HepG2 (cell line): ENCODE measurements at places on chromosomes 7 and 10.

GRCh38 chr10:56035489-56035888 lies 325.6 kb downstream of the ZWINT start:
- no peak for DNase-seq

- DNase-seq = no peak
Measured at GRCh38 chr10:121437596-121437995, 160.6 kb downstream of the FGFR2 start.

GRCh38 chr7:16078076-16078952 lies 343.0 kb downstream of the CRPPA start:
- DNase-seq = peak; percentile 65

DNA sequence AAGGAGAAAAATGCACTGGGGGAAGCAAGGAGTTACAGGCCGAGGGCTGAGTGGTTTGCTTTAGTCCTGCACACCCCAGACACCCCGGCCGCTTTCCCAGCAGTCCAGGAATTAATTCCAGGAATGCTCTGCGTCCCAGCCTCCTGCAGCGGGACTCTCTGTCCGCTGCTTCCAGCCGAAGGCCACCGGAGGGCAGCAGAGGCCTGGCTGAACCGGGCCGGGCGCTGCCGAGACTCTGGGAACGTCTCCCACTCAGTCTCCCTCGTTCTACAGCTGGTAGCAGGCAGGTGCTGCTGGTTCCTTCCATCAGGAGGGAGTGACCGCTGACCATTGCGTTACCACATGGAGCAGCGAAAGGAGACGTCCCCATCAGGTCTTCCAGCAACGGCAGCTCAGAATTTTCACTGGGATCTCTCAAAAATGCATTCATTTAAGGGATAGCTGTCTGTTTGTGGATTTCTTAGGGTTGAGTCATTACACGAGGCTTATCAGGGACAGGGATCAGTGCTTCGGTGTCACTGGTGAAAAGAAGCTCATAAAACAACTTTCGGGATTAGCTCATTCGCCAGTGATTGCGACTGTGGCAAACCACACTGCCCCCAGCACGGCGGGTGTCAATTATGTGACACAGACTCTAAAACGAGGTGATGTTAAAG lies 24.9 kb upstream of the PITRM1 start:
- DNase-seq = peak; percentile 36

GRCh38 chr10:22539579-22540298 lies 174.6 kb downstream of the PIP4K2A start:
- DNase-seq = no peak

- no peak for DNase-seq
Measured at GRCh38 chr10:92081641-92082040, 158.1 kb downstream of the BTAF1 start.

- no peak for DNase-seq
Measured at GRCh38 chr7:129047761-129048160, 7.2 kb downstream of the TNPO3 start.

- DNase-seq = peak; percentile 80
Measured at GRCh38 chr7:65872776-65873581, at the start of gene VKORC1L1. Gene VKORC1L1 (plus strand): TSS chr7:65873074. CDS start chr7:65873372, 298 bp downstream.

DNA sequence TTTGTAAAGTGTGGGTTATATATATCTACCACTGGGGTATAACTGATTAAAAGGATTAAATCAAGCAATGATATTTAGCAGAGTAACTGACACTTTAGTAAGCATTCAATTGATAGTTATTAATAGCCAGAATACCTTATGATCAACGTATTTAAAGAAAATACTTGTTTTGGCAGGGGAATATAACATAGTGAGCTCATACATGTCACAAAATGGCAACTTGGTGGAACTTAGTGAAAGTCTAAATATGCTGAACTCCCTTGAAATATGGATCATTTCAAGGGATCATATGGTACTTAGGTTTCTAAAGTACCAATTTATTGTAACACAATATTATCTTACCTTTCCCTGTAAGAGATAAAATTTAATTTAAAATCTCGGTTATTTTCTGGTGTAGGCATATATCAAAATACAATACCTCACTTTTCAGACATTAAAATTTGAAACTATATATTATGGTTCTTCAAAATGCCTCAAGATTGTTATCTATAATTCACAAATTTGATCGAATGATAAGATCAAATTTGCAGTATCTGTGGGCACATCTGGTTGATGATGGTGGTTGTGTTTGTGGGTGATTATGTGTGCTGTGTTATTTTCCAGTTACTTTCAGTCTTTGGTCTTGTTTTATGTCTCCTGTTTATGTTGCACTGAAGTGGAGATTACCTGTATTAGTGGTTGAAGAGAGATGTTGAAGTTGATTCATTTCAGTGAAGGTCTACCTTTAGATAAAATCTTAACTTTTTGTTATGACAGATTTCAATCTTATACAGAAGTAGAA lies 5.2 kb downstream of the ARL4A start:
- DNase-seq = no peak

- no peak for DNase-seq
Measured at GRCh38 chr7:100728196-100728595, 5.2 kb upstream of the ZAN start.

GRCh38 chr7:92697414-92697813 lies 107.2 kb upstream of the FAM133B start:
- DNase-seq = no peak

GRCh38 chr10:123995461-123996131 lies 97.8 kb downstream of the CHST15 start:
- peak; percentile 49 for DNase-seq

- no peak for DNase-seq
Measured at GRCh38 chr10:96418582-96418981, 59.8 kb upstream of the OPALIN start.

- DNase-seq = peak; percentile 7
Measured at GRCh38 chr7:155356323-155357105, 58.8 kb downstream of the INSIG1 start.

- no peak for DNase-seq
Measured at GRCh38 chr7:29239638-29240037, 45.1 kb downstream of the CHN2 start.

- DNase-seq = no peak
Measured at GRCh38 chr10:96622013-96622787, 35.4 kb upstream of the TM9SF3 start.

GRCh38 chr7:28701731-28702130 lies 256.4 kb downstream of the TRIL start:
- DNase-seq = no peak

DNA sequence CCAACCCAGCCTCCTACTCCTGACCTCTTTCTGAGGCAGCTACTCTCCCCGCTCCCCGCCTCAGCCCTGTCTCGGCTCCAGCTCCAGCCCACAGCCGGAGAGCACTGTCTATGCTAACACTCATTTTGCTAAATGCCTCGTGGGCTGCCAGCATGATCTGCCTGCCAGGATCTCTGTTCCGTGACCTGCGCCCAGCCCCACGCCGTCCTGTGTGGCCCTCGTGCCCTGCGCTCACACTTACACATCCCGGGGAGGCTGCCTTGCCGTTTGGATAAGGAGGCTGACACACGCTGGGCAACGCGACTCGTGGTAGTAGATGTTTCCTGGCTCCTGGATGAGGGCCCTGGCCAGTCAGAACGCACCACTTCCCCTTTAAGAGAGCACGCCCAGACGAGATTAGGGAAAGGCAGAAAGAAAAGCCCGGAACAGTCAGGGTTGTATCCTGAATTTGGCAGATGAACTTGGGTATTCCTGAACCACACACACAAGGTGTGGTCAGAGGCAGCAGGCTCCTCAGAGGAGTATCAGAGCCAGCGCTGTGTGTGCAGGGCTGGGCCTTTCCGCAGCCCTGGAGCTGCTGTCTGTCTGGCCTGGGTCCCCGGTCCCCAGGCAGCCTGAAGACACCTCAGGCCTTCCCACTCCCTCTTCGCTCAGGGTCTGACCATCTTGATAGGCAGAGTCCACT lies 97.7 kb upstream of the EFCAB10 start:
- no peak for DNase-seq

DNA sequence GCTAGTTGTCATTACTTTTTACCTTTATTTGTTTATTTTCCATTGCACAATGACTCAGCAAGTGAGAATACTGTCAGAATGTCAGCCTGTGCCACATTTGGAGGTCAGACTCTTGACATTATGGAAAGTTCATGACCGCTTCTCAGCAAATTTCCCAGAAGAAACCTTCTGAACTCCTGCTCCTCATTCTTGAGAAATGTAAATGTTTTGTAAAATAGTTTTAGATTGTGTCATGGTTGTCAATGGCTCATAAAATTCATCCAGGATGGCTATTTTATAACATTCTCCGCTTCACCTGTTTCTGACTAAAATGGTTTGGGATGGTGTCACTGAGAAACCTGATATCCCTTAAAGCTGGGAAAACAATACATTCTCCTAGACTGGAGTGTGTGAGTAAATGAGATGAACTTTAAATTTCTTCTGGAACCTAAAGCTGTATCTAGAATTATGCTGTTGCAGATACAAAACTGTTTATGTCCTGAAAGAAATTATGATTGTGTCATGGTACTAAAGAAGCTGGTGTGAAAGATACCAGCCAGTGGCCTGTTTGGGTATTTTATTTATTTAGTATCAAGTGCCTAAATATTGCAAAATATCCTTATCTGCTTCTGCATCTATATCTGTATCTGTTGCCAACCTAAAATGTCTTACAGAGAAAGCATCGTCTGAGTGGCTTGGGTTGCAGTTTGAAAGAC lies 671.7 kb downstream of the GATA3 start:
- no peak for DNase-seq

DNA sequence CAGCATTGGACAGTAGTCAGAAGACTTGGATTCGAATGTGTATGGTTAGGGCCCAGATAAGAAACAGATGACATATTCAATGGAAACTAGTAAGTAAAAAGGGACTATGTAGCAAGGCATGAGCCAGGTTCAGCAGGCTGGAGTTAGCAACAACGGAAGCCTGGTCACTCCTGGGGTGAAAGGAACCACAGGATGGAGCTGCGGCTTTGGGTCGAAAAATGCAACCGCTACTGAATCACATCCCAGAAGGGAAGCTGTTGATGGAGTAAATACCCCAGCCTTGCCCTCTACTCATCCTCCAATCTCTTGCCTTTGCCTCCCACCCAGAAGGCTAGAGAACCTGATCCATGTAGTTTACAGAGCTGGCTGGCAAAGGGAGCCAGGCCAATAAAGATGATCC lies 37.5 kb upstream of the EGR2 start:
- no peak for DNase-seq

GRCh38 chr7:50364645-50365044 lies 60.1 kb downstream of the IKZF1 start:
- DNase-seq = no peak

DNA sequence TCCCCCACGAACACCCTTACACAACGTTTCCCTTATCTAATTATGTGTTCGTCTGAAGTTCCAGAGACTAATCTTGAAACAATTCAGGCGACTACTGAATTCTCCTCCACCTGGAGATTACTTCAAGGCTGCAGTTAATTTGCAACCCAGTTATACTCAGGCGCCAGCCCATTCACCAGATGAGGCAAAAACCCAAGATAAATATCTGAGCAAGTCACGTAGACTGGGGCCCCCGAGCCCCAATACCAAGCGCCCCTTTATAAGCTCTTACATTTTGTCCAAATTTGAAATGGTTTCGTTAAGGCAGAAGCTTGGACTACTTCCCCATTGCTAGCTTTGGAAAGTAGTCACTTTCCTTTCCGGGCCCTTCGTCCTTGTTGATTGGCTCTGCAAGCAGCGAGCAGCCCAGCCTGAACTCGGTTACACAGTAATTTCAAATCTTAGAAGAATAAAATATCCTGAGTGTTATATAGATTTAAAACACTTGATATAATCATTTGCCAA lies 1.2 kb downstream of the TPK1 start:
- no peak for DNase-seq

DNA sequence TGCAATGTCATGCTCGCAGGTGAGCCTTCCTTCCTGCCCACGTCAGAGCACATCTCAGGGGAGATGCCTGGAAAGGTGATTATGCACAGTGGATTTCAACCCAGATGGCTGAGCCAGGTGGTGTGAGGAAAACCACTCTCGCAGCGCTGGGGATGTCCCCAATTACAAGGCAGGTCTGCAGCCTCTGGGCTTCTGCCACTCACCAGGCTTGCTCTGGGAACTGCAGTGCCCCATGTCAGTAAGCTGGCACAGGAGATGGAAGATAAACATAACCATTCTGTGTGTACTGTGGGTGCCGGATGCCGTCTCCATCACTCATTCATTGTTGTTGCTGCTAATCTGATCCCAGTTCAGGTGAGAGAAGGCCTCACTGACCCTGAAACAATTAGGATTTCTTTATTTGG lies 222.9 kb upstream of the PITRM1 start:
- no peak for DNase-seq

GRCh38 chr10:3295582-3296151 lies 123.1 kb upstream of the PITRM1 start:
- DNase-seq = no peak

DNA sequence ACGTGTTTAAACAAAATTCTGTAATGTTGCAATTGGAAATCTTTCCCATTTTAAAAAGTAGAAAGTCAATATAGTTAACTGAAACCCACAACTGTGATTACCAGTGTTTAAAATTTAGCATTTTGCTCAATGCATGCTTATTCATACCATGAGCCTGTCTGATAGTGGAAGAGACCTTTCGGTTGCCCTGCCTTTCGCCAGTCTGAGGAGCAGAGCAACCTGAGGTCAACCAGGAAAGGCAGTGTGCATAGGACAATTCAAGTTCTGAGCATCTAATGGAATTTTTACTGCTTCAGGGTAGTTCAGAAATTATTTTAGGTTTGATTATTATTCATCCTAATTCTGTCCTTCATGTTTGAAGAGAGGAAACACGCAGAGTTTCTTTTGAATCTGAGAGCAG lies 100.8 kb downstream of the CUBN start:
- DNase-seq = no peak

GRCh38 chr10:115696747-115697146 lies 576.3 kb downstream of the GFRA1 start:
- DNase-seq = no peak

- DNase-seq = no peak
Measured at GRCh38 chr7:130096243-130096827, 26.0 kb downstream of the KLHDC10 start.

DNA sequence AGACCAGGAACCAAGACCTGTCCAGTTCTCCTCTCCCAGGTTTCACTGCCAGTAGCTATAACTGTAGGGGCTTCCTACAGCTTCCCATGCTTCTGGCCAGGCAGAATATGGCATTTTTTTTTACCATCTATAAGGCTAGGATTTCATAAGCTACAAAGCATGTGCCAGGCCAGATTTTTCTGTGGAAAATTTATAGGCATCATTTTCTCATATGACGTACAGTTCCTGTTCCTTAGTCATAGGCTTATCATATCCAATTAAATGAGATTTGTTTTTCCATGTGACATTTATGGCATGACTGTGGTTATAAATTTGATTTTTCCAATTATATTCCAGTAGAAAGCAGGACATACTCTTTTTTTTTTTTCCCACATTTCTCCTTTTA lies 208.6 kb upstream of the NPY start:
- DNase-seq = no peak

GRCh38 chr7:359766-360361 lies 69.9 kb downstream of the FOXL3 start:
- no peak for DNase-seq

GRCh38 chr7:27375958-27376357 lies 133.4 kb downstream of the EVX1 start:
- DNase-seq = no peak

GRCh38 chr10:79473496-79474095 lies 28.2 kb upstream of the ZCCHC24 start:
- DNase-seq = no peak
